PC-9 (cell line): ENCODE measurements at places on chromosomes 6 and 20.
A peak's percentile ranks its signal among the peaks of the same experiment; 100 is the strongest.

DNA sequence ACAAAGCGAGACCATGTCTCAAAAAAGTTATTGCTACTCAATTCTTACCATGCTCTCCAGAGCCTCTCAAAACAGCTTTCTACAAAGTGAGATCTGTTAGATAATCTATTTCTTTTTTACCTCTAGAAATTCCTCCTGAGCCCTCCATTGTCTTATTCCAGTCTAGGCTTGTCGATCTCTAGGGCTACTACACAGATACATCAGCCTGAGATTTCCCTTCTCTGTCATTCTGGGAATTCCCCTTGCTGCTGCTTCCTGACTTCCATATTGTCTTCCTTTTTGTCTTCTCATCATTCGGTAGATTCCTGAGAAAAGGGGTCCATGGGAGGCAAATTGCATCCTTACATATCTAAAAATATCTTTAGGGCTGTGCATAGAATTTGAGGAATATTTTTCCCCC is 75.6 kb upstream of the GNRH2 start:
- no peaks in the 10 kb centered on the region for H3K27me3 ChIP-seq
- no peak overlapping the region for H3K4me3 ChIP-seq
- H3K36me3 ChIP-seq: peaks cover 2% of the 10 kb centered on the region; the same call in 1 of the 2 replicates
- DNase-seq: no peak
- H3K27ac ChIP-seq: no peak overlapping the region
- no peaks in the 10 kb centered on the region for H3K4me1 ChIP-seq

- H3K4me1 ChIP-seq: no peaks in the 10 kb centered on the region
- no peak overlapping the region for H3K4me3 ChIP-seq
- H3K27me3 ChIP-seq: peaks cover 93% of the 10 kb centered on the region
- no peak for DNase-seq
- H3K36me3 ChIP-seq: no peaks in the 10 kb centered on the region
Measured at GRCh38 chr6:169832247-169832948, 81.0 kb downstream of the ERMARD start.

GRCh38 chr20:46311039-46311650 is 2.8 kb upstream of the CDH22 start:
- no peak overlapping the region for H3K27ac ChIP-seq
- H3K4me3 ChIP-seq: no peak overlapping the region
- H3K36me3 ChIP-seq: no peaks in the 10 kb centered on the region
- H3K27me3 ChIP-seq: peaks cover 85% of the 10 kb centered on the region
- no peaks in the 10 kb centered on the region for H3K4me1 ChIP-seq
- no peak for DNase-seq

- H3K4me3 ChIP-seq: no peak overlapping the region
- no peak for DNase-seq
- no peak overlapping the region for H3K27ac ChIP-seq
- H3K27me3 ChIP-seq: peaks cover 32% of the 10 kb centered on the region
Measured at GRCh38 chr20:2756056-2756611, 44.3 kb downstream of the CPXM1 start.

- H3K36me3 ChIP-seq: no peaks in the 10 kb centered on the region
- peak overlapping the region; percentile 70 for H3K27ac ChIP-seq
Measured at GRCh38 chr6:53792973-53793317, 1.9 kb upstream of the LRRC1 start.

DNA sequence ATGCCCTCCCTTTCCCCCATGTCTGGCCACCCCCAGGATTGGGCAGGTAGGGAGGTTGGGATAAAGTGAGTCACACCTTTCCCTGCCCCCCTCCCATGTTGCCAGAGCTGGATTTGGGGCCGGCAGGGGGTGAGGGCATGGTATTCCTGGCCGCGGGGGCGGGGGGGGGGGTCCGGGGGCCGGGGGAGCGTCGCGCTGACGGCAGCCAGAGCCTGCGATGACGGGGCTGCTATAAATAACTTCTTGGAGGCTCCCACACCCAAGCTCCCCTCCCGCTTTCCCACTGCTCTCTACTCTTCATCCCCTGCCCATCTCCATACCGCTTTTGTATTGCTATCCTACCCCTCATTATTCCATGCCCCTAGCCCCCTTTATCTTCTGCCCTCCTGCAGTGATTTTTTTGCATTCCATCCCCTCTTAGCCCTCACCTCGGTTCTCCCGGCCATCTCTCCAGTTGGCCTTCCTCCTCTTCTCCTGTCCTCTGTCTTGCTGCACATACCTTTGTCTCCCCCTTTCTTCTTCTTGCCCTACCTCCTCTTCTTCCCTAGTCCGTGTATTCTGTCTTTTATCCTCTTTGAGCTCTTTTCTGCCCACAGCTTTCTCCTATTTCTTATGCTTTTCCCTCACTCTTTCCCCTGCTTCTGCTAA is 13.8 kb downstream of the SYNGAP1 start:
- H3K27me3 ChIP-seq: no peaks in the 10 kb centered on the region
- no peaks in the 10 kb centered on the region for H3K4me1 ChIP-seq
- H3K4me3 ChIP-seq: no peak overlapping the region
- no peak overlapping the region for H3K27ac ChIP-seq

- DNase-seq: no peak
- H3K4me3 ChIP-seq: no peak overlapping the region
- no peaks in the 10 kb centered on the region for H3K27me3 ChIP-seq
- no peaks in the 10 kb centered on the region for H3K36me3 ChIP-seq
- no peak overlapping the region for H3K27ac ChIP-seq
- H3K4me1 ChIP-seq: no peaks in the 10 kb centered on the region
Measured at GRCh38 chr20:54085910-54086309, 15.5 kb upstream of the BCAS1 start.

- H3K4me1 ChIP-seq: no peaks in the 10 kb centered on the region
- peaks cover 10% of the 10 kb centered on the region; the same call in 1 of the 2 replicates for H3K27me3 ChIP-seq
- H3K27ac ChIP-seq: no peak overlapping the region
- DNase-seq: no peak
- no peaks in the 10 kb centered on the region for H3K36me3 ChIP-seq
Measured at GRCh38 chr6:161543684-161544309, 269.9 kb upstream of the AGPAT4 start.

- peaks cover 25% of the 10 kb centered on the region for H3K36me3 ChIP-seq
- no peak for DNase-seq
- no peaks in the 10 kb centered on the region for H3K27me3 ChIP-seq
- H3K27ac ChIP-seq: no peak overlapping the region
- H3K4me1 ChIP-seq: no peaks in the 10 kb centered on the region
Measured at GRCh38 chr20:24969186-24970029, 20.3 kb downstream of the CST7 start.

- H3K27me3 ChIP-seq: peaks cover 24% of the 10 kb centered on the region
- H3K4me1 ChIP-seq: no peaks in the 10 kb centered on the region
- DNase-seq: no peak
Measured at GRCh38 chr20:62210496-62210855, 9.6 kb downstream of the HRH3 start.

- no peak overlapping the region for H3K4me3 ChIP-seq
- no peak for DNase-seq
- H3K36me3 ChIP-seq: no peaks in the 10 kb centered on the region
- H3K4me1 ChIP-seq: no peaks in the 10 kb centered on the region
Measured at GRCh38 chr20:17614176-17614811, 44.4 kb downstream of the DSTN start.

- peaks cover 28% of the 10 kb centered on the region for H3K4me1 ChIP-seq
- no peaks in the 10 kb centered on the region for H3K36me3 ChIP-seq
Measured at GRCh38 chr6:38507173-38507572, 132.6 kb downstream of the BTBD9 start.

DNA sequence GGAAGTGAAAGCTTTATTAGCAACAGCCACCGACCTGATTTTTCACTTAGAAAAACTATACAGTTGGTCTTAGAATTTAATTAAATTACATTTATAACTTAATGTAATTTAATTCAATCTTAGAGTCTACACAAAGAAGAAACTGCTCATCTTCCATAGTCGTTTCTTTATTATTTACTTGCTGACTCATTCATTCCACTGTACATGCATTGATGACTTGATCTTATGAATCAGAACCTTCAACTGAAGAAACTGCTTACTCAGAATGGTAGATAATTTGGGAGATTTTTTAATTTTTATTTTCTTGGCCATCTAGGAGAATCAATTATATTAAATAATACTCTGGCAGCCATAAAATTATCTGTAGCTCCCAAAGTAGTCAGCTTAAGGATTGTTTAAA is 1021.6 kb upstream of the FLRT3 start:
- no peaks in the 10 kb centered on the region for H3K4me1 ChIP-seq
- no peaks in the 10 kb centered on the region for H3K36me3 ChIP-seq
- no peak overlapping the region for H3K27ac ChIP-seq

DNA sequence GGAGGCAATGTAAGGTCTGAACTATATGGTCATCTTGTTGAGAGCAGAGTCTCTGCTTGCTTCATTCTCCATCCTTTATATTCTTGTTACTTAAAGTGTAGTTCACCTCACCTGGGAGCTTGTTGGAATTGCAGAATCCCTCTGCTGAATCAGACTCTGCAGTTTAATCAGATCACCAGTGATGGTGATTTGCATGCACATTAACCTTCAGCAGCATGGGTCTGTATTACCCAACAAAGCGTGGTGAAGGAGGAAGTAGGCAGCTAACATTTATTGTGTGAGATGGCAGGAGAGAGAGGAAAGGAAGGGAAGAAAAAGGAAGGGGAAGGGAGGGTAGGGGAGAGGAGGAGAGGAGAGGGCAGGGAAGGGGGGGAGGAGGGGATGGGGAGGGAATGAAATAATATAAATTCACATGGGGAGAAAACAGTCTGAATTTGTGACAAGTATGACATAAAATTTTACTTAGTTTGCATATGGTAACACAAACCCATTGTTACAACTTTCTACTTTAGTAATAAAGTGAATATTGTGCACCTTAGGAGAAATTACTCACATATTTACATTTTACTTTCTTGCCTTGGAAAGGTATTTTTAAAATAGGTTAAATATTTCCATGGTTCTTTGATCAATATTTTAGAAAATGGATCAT is 740.7 kb downstream of the DHX35 start:
- no peak overlapping the region for H3K4me3 ChIP-seq
- 0 out of 2 replicates have a peak, but pooled peaks cover 14% of the 10 kb centered on the region for H3K27me3 ChIP-seq
- DNase-seq: no peak
- no peak overlapping the region for H3K27ac ChIP-seq

DNA sequence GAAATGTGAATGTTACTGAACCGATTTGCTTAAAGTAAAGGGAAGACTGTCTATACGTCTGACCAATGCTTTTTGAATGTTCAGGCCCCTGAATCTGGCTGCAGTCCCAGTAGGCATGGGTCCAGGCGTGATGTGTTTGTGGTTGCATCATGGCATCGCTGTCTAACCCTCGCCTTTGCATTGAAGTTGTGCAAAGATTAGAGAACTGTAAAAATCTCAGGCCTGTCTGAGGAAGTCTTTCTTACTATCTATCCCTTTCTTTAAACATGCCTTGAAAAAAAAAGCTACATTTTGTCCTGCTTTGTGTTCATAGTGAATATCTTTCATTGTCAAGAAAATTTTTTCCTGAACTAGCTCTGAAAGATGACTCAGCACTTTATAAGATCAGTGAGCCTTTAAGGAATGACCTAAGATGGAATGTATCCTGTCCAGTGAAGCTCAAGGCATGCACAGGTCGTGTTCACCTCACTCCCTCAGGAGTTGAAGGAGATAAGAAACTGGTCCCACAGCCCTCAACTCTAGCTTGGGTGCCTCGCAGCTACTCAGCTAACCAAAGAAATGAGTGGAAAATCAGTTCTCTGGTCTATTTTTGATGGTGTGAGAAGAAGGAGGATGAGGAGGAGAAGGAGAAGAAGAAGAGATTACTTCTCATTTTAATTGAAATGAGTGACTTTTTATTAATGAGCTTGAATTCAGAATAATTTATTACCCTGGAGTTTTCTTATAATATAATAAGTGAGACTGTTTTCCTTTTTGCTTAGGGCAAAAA is 48.6 kb downstream of the TPD52L1 start:
- H3K4me1 ChIP-seq: peaks cover 71% of the 10 kb centered on the region
- H3K27me3 ChIP-seq: no peaks in the 10 kb centered on the region
- peak overlapping the region; percentile 41 for H3K4me3 ChIP-seq
- DNase-seq: peak; percentile 86
- no peaks in the 10 kb centered on the region for H3K36me3 ChIP-seq

DNA sequence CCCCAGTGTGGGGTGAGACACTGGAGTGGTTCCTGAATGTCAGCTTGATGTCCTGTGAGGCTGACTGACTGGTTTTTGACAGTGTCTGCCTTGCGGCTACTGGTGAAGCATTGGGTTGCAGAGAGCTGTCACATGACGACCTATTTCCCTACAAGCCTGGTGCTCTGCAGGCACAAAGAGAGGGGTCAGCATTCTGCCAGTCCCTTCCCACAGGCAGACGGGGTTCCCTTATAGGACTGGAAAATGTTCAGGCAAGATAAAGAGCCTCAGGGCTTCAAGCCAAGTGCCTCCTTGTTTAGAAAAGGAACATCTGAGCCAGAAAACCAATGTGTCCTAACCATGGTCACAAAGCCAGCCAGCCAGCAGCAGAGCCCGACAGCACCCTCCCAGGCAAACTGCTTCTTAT is 11.0 kb downstream of the LY86 start:
- no peak overlapping the region for H3K27ac ChIP-seq
- no peaks in the 10 kb centered on the region for H3K36me3 ChIP-seq
- H3K4me3 ChIP-seq: no peak overlapping the region
- H3K27me3 ChIP-seq: no peaks in the 10 kb centered on the region

GRCh38 chr6:32968867-32969684 is 682 bp downstream of the BRD2 start:
- peaks cover 21% of the 10 kb centered on the region for H3K36me3 ChIP-seq
- no peaks in the 10 kb centered on the region for H3K27me3 ChIP-seq
- H3K4me1 ChIP-seq: peaks cover 11% of the 10 kb centered on the region
- peak overlapping the region; percentile 100 for H3K4me3 ChIP-seq
- DNase-seq: peak; percentile 79
- H3K27ac ChIP-seq: peak overlapping the region; percentile 99

DNA sequence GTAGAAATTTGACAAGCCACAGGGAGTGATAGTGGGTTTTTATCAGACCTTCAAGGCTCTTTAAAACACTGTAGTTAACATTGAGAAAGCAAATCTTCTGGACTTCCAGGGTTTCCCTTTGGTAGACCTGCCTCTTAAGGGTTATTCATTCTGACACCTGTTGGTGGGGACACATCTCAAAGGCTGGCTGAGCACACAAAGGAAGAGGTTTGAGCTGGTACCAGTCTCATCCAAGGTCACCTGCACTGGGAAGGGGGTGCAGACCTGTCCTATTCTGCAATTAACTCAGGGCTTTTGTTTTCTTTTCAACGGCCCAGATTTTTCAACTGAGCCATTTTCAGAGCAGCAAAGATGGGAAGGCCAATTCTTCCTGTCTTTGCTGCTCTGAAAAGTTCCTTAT is 45.6 kb downstream of the EDN1 start:
- DNase-seq: no peak
- peaks cover 42% of the 10 kb centered on the region for H3K4me1 ChIP-seq
- H3K36me3 ChIP-seq: no peaks in the 10 kb centered on the region
- H3K27me3 ChIP-seq: no peaks in the 10 kb centered on the region
- H3K27ac ChIP-seq: peak overlapping the region; percentile 61

- no peak overlapping the region for H3K27ac ChIP-seq
- DNase-seq: peak; percentile 70
- peaks cover 17% of the 10 kb centered on the region for H3K36me3 ChIP-seq
Measured at GRCh38 chr20:17938871-17939619, 29.5 kb downstream of the SNX5 start.
